ENCODE measurements at places on chromosomes 1 and 21.

DNA sequence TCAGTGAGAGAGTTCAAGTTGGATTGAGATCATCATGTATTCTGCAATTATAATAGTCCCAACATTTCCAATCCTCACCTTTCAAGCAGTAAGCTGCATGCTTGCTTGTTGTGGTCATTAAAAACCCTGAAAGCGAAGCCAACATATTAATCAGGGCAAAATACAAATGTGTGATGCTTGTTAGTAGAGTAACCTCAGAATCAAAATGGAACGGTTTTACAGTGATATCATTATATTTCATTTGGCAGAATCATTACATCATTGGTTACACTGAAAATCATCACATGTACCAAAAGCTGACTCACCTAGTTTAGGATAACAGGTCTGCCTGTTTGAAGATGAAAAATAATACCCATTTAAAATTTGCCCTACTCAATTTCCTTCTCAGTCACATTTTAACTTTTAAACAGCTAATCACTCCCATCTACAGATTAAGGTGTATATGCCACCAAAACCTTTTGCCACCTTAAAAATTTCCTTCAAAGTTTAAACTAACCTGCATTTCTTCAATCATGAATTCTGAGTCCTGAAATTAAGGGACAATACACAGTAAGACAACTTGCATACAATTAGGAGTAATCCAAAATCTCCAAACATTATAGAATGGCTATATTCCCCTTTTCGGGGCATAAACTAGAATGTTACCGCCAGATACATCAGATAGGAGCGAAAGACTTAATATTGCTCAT, 3.5 kb downstream of the GAS5 start:
- peak; percentile 34 for DNase-seq

DNA sequence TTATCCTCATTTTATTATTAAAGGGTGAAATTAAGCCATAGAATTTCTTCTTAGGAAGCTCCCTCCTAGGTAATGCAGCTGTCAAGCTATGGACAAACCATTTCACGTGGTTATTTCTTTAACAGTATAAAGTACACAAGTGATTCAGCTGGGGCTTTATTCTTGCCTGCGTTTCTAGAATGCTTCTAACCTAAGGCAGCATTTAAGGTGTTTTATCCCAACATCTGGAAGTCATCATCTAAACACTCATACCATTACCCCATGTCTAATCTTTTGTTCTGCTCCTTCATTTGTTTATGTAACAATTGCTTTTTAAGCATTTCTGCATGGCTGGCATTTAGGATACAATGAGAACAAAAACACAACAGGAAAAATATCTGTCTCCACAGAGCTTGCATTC, 829.2 kb upstream of the ADAMTS5 start:
- no peak for DNase-seq

DNA sequence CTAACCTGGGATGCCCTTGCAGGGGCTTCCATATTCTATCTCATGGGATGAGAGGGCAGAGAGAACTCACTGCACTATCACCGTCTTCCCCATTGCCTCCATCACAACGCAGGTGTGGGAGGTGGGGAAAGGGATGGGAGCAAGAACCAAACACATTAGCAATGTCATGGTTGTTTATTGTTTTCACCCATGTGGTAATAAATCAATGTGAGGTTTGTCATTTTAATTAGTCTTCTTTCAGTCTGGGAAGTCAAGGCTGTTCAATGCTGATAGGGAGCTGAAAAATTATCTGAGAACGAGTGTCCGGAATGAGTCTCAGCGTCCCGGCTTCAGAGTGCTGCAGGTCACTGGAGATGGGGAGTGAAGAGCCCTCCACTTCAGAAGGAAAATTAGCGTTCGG, 268.5 kb downstream of the DUSP10 start:
- no peak for DNase-seq

- no peak for DNase-seq
These were observed 174 bp downstream of the SH3BP5L start for GRCh38 chr1:248825573-248825908.

GRCh38 chr1:23122023-23122748, 46.5 kb downstream of the LUZP1 start:
- no peak for DNase-seq

GRCh38 chr1:154837672-154838171, 32.4 kb downstream of the KCNN3 start:
- DNase-seq = no peak

DNA sequence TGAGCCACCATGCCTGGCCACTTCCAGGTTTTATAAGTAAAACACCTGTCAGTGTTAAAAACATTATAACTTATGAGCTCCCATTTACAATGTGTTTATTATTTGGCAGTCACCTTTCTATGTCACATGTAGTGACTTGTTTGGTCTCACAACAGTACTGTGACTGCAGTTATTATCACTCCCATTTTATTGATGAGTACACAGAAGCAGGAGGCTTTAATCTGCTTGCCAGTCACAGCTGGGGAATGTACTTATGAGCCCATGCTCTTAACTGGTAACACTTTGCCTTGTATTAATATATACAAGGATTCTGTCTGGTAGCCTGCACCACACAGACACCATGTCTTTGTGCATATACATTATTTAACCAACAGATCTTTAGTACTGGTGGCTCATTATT, 31.1 kb upstream of the BACH1 start:
- no peak for DNase-seq

- DNase-seq = no peak
These were observed 3.2 kb upstream of the KRTAP19-8 start for GRCh38 chr21:31041295-31042079.

DNA sequence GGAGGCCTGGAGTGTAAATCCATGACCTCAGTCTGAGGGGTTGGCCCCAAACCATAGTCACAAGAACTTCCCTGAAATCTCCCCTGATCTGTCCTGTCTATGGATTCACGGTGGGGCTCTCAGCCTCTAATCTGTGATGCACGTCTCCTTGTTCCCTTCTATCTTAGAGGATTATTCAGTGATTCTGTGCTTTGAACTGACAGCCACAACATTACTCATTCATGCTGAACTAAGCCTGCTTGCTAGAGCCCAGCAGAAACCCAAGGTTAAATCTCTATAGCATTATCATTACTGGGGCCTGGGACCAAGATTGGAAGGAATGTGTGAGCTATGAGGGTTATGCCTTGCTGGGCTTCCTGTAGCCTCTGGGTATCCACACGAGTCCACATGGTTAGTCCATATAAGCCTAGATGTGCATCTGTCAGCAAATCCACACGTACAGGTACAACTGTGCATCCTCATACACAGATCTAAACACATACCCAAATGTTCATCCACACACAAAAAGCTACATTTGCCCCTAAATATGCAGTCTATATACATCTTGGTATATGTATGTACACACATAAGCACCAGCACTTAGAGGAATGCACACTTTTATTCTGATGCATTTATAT, 22.4 kb upstream of the MAGOH start:
- no peak for DNase-seq

- DNase-seq = no peak
These were observed 56.9 kb downstream of the EIF2B3 start for GRCh38 chr1:44929531-44929930.

DNA sequence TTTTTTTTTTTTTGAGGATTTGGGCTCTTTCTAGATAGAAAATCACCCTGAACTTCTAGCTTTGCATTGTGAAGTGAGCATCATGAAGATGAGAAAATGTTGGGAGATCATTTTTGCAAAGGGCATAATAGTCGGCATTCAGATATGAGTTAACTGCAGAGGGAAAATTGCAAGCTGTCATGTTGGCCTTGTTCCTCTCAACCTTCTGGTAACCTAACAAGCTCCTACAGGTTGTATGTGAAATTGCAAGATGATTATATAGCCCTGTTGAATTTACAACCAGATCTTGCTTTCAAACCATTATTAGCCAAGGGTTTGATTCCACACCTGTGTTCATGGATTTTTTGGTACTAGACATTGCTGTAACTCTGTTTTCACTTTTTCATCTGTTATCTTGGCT, 2.2 kb downstream of the ELOA start:
- DNase-seq = peak; percentile 19

DNA sequence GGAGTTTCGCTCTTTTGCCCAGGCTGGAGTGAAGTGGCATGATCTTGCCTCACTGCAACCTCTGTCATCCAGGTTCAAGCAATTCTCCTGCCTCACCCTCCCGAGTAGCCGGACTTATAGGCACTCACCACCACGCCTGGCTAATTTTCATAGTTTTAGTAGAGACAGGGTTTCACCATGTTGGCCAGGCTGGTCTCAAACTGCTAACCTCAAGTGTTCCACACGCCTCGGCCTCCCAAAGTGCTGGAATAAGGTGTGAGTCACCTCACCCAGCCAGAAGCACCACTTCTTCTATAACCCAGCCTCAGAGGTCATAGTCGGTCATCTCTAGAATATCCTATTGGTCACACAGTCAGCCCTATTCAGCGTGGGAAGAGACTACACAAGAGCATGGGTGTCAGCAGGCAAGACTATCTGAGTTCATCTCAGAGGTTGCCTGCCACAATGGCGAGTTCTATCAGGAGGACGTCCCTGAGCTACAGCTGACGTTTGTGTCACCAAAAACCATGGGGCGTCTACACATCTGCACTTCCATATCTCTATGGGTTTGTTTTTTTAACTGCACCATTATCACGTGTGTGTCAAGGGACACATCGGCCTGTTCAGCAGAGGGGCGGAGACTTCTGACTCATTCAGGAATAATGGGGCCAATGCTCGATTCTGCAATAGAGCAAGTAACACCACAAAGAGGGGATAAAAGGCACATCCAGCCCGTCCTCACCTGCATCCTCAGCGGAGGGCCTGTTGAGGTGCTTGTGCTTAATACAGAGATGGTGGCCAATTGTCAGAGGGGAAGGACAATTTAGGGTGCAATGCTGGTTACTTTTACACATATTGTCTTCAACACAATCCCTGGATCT, 256.3 kb upstream of the IRF2BP2 start:
- DNase-seq = peak; percentile 82

DNA sequence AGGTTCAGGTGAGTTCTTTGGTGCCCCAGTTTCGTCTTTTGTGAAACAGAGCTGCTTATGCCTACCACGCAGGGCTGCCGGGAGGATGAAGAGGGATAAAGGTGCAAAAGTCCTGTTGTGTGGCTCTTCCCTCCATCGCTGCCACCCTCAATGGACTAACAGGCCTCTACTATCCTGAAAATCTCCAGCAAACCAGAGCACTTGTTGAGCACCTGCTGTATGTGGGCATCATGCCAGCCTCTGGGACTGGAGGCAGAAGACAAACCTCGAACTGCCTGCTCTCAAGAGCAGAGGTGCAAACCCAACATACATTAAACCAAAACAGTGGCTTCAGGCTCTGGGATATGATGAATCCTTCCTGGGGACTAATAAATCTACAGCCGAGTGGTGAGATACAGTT, 174.1 kb downstream of the ACTL8 start:
- DNase-seq = no peak

DNA sequence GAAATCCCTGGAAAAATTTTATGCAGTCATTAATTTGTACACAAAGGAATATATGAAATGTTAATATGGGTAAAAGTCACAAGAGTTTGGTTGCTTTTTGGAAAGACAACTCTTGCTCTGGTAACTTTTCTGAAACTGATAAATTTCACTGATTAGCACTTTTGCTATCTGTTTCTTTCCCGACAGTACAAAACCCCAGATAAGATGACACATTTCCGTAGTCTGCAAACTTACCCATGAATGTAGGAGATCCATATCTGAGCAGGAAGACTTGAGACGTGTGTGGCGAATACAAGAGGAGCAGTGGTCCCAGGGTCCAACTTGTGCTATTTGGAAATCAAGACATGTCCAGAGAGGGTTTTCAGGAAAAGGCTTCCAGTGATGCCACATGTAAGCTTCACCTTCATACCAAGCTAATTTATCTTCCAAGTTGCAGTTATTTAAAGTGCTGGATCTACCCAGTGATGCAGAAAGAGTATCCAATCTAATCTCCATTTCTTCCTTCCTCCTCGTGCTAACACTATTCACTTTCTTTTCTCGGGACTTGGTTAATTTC, 35.9 kb upstream of the SAMSN1 start:
- no peak for DNase-seq

GRCh38 chr1:162709870-162710269, 77.6 kb downstream of the DDR2 start:
- peak; percentile 17 for DNase-seq

GRCh38 chr1:24566236-24566867, 10.5 kb downstream of the NCMAP start:
- peak; percentile 76 for DNase-seq

GRCh38 chr21:44984428-44984791, 44.6 kb downstream of the SLX9 start:
- no peak for DNase-seq

GRCh38 chr1:50095716-50096115, 13.0 kb upstream of the ELAVL4 start:
- no peak for DNase-seq

DNA sequence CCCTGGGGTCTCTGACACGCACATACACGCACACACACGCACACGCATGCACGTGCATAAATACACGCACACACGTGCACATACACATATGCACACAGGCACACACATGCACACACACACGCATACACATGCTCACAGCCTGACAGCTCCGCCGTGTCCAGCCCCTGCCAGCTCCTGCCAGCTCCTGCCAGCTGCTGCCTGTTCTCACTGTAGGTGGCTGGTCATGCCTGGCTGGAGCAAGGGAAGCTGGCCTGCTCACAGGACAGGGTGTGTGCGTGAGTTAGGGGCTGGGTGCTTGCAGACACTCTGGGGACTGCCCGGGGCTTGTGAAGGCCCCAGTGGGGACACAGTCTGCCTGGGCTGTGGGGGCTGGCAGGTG, 4.9 kb downstream of the PLCH2 start:
- no peak for DNase-seq

- no peak for DNase-seq
These were observed 174.0 kb upstream of the KAZN start for GRCh38 chr1:14424325-14425002.

GRCh38 chr1:239386453-239387303, at the start of gene CHRM3:
TSS of gene CHRM3 (plus strand) at chr1:239386568. CDS start at chr1:239907452, 520,884 bp downstream.
- DNase-seq = peak; percentile 88

GRCh38 chr1:155133799-155134281, 1.8 kb upstream of the SLC50A1 start:
- no peak for DNase-seq

DNA sequence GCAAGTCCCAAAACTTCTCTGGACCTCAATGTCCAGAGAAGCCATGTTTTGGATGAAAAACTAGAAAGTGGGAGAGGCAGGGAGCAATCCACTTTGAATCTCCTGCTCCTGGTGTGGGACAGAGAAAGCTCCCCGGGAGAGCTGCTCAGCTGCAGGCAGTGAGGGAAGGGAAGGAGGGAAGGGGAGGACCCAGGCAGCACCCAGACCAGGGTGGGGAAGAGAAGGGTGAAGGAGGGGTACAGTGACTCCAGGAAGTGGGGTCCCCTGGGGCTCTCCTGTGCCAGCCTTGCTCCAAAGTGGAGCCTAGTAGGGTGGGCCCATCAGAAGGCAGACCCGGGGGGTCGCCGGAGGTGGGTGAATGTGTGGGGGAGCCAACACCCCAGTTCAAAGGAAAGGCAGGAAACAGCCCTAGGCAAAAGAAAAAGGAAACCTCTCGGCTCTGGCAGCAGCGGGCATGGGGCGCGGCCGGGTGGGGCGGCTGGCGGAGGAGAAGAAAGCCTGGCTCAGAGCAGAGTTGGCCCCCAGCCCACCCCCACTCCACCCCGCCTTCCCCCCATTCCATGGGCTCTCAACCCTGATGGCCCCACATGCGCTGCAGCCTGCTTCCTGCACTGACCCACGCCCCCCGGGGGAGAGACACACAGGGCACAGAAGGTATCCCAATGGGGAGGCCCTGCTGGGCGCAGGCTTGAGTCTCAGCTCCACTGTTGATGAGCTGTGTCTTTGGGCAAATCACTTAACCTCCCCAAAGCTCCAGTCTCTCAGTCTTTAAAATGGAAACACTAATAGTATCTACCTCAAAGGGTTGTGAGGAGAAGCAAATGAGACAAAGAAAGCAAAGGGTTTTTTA, 5.7 kb downstream of the LGR6 start:
- DNase-seq = no peak

All from HT1080 (cell line).